Osteocyte (in vitro differentiated cells): ENCODE measurements at places on chromosomes 1 and 21. TPM values are rescaled to one million over a fixed set of nuclear protein-coding genes. Genes with fewer than 3 reads are reported as not detected.

The PRAMEF9 gene
- not detected in 2 replicates for total RNA-seq

- no peak overlapping the region for H3K27ac ChIP-seq
- no peak overlapping the region for H3K4me3 ChIP-seq
- H3K27me3 ChIP-seq: no peaks in the 10 kb centered on the region
These were observed 84.3 kb downstream of the HS2ST1 start for GRCh38 chr1:86998727-86999126.

- no peak overlapping the region for H3K27ac ChIP-seq
- no peak for DNase-seq
- no peaks in the 10 kb centered on the region for H3K36me3 ChIP-seq
These were observed 42.2 kb downstream of the KCNK1 start for GRCh38 chr1:233656032-233656635.

The PRR9 gene
- not detected in 2 replicates for total RNA-seq

- no peak overlapping the region for H3K27ac ChIP-seq
- peaks cover 3% of the 10 kb centered on the region for H3K27me3 ChIP-seq
- no peak for DNase-seq
These were observed 15.8 kb downstream of the LRRC71 start for GRCh38 chr1:156936191-156936590.

GRCh38 chr1:188117436-188117835 is 1288.7 kb downstream of the PLA2G4A start:
- no peaks in the 10 kb centered on the region for H3K4me1 ChIP-seq
- H3K36me3 ChIP-seq: no peaks in the 10 kb centered on the region
- no peak for DNase-seq
- H3K27me3 ChIP-seq: no peaks in the 10 kb centered on the region
- no peak overlapping the region for H3K27ac ChIP-seq
- no peak overlapping the region for H3K4me3 ChIP-seq

- H3K36me3 ChIP-seq: no peaks in the 10 kb centered on the region
- DNase-seq: no peak
- no peak overlapping the region for H3K27ac ChIP-seq
- H3K27me3 ChIP-seq: peaks cover 64% of the 10 kb centered on the region
These were observed 29.6 kb downstream of the NHLH2 start for GRCh38 chr1:115811140-115811828.

DNA sequence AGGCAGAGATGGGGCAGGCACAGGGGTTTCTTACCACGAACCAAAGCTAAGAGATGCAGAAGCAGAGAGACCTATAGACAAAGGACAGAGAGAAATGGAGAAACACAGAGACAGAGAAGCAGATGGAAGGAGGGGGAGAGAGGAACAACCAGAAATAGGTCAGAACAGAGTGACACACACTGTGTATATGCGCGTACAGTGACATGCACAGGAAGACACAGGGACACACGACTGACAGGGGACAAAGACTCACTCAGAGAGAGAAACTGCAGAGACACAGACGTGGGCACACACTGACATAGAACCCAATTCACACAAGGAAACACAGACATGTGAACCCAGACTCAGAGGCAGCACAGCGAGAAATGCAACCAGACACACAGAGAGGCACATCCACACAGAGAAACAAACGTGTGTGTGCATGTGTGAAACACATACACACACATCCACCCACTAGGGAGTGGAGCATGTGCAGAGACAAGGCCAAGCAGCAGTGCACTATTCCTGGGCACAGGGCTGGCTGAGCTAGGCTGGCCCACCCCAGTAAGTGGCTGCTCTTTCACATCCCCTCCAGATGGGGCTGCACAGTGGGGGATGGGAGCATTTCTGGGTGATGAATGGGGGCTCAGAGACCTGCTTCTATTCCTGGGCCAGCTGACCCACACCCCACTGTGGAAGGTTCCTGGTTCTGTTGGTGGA is 123.4 kb upstream of the CSF3R start:
- H3K4me3 ChIP-seq: no peak overlapping the region
- H3K4me1 ChIP-seq: no peaks in the 10 kb centered on the region
- no peak overlapping the region for H3K27ac ChIP-seq
- peaks cover 3% of the 10 kb centered on the region for H3K27me3 ChIP-seq
- H3K36me3 ChIP-seq: no peaks in the 10 kb centered on the region
- DNase-seq: no peak

The TLCD4 gene
- total RNA-seq: 0.43 and 0.57 TPM in 2 replicates
